Non-pigmented ciliary epithelial cell (primary cell): ENCODE measurements at places on chromosomes 7 and 10.

DNA sequence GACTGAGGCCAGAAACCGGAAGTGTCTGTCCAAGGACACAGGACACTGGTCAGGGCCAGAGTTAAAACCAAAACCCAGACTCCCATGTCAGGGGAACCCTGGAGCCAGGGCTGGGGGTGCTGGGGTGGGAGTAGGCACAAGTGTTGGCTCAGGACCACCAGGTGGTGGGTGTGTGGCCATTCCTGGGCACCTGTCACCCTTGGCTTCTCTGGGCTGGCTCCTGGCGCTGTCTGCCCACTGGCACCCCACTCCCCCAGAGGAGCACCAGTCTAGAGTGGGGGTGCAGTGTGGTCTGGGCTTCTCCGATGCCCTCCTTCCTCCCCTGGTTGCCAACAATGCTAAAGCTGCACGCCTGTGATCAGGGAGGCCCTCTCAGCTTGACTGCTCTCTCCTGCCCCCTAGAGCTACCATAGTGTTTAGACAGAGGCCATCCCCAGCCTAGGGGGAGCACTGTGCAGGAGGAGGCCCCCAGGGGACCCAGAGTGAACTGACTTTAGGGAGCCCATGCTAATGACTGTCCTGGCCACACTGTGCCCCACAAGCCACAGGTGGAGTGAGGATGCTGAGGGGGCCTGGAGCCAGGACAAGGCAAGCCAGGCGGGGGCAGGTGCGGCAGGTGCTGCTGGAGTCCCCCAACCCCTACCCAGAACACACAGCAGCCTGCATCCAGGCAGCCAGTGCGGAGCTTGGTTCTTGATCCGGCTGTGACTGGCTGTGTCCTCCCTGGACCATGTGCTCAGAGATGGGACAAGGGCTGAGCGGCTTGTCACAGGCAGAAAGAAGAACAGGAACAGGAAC is 11.0 kb downstream of the RASGEF1A start:
- no peak for DNase-seq

- no peak for DNase-seq
Observed at GRCh38 chr10:62710182-62710581, 94.3 kb upstream of the ADO start.

DNA sequence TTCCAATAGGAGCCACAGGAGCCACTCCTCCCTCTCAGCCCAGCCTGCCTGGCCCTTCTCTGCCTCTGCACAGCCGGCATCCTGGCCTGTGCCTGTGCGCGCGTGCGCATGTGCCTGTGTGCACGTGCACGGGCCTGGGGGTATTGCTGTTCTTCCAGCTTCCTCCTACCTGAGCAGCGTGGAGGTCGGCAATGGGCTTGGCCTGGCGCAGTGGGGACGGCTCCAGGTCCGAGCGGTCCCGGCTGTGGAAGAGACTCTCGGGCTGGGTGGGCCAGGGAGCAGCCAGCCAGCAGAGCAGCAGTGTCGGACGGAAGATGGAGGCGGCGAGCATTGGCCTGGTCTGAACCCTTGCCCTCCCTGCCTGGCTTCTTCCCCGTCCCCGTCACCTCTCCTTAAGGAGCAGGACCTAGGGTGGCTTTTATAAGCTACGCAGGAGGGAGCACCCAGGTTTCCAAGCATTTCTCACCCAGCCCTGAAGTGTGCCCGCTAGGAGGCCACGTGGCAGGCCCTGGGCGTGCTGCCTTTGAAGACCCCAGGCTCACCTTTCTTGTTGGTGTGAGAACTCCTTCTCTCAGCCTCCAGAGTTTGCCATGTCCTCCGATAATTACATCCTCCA is at the start of gene MMP21:
Gene MMP21, minus strand, starts transcription at position 331 of the 616 bp plus-strand sequence. Its CDS starts 0 bp downstream, at position 331.
- no peak for DNase-seq

DNA sequence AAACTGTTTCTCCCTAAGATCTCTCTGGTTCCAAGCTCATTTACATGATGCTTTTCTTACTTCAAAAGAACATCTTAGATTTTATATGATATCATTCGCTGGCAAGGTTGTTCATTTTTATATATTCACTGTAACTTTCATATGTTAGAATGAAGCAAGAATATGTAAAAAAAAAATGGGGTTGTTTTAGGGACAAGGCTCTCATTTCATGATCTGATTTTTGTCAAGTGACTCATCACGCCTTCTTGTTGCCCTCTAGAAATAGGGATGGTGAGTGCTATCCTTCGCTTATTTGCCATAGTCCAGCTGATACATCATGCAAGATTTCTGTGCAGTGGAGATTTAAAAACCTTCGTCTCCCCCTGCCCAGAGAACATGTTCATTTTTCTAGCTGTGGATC is 14.0 kb upstream of the CELF2 start:
- DNase-seq, result no peak

DNA sequence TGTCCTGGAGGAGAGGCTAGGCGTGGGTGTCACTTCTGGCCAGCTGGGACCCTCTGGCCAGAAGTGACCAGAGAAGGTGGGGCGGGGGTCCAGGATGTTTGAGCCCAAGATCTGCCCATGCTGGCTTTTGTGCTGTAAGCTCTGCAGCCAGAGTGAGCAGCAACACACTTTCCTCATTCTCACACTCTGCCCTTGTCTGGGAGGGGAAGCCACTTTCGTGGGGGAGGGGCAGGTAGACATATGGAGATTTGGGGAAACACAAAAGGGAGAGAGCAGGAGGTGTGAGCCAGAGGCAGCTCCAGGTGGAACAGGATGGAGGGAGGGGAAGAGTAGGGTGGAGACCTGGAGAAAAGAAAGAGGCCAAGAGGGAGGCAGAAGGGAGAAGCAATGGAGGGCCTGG is 31.5 kb upstream of the ADCYAP1R1 start:
- no peak for DNase-seq

GRCh38 chr7:37150180-37150579 is 298.5 kb downstream of the ELMO1 start:
- DNase-seq, result no peak

GRCh38 chr7:42237811-42238541 is 967 bp upstream of the GLI3 start:
- no peak for DNase-seq

DNA sequence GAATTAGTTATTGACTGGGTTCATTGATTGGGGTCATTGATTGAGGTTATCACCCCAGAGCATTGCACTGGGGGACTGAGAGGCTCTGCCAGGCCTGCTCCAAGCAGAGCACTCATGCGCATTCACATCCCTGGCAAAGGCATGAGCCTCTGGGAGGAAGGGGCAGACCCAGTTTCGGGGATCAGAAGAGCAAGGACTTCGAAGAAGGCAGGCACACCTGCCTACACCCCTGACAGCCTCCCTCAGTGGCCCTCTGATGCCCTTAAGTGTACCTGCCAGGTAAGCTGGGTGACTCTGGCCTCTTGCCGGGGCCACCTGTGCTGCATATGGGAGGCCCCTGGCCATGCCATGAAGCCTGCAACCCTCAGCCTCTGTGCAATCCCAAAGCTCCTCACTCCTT is 181.1 kb downstream of the PTPN20 start:
- DNase-seq, result no peak

GRCh38 chr10:29245476-29245875 is 43.4 kb upstream of the LYZL1 start:
- DNase-seq, result no peak

DNA sequence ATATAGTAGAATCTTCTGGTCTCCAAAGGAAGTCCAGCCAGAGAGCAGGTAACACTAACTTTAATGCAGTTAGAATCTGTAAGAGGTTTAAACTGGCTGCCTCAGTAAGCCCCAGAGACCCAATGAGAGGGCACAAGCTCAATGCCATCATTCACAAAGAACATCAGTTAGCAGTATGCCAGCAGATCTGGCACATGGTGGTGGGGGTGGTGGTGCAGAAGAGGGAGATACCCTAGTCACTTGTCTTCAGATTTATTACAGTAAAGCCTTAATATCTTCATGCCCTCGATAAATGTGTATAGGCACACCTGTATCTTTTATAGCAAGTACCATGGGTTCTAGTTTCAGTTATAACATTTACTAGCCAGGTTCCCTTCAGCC is 86.2 kb downstream of the SORBS1 start:
- DNase-seq, result no peak

- DNase-seq, result no peak
Observed at GRCh38 chr7:32158751-32159745, 88.8 kb upstream of the PDE1C start.

GRCh38 chr7:64184376-64184775 is 22.6 kb upstream of the ZNF735 start:
- DNase-seq, result no peak

DNA sequence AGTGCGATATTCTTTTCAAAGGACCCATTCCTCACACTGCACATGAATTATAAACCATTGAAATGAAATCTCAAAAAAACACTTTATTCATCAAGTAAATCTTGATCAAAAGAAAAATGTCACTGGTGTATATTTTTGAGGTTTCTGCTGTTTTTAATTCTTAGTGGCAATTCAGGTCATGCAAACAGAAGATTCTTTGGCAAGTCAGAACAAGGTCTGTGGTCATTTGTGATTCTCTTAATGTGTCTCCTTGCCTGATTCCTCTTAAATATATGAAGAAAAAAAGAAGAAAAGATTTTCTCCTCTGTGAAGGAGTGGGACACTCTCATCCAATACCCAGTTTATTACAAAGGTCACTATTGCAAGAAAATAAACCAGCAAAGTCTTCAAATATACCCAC is 308.2 kb upstream of the BMPER start:
- no peak for DNase-seq

DNA sequence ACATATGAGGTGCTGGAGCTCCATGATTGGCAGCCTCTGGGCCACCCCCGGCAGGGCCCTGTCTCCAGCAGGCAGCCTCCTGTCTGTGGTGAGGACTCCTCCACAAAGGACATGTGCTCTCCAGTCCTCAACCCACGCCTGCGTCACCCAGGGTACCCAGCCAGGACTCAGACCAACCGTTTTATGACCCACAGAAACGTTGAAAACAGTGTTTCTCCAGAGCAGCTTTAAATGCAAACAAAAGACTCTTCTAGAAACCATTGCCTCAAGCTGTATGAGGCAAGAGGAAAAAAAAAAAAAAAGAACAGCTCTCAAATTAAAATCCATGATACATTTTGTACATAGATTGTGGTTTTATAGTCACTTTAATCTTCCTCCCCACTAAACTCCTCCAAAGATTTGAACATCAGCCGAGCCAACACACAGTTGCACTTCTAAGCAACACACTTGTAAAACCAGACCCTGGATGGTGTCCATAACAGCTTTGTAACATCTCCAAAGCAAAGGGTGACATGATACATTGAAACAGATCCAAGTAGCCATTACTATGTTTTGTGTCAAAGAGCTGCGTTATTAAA is 175.0 kb upstream of the LYZL2 start:
- DNase-seq, result no peak

DNA sequence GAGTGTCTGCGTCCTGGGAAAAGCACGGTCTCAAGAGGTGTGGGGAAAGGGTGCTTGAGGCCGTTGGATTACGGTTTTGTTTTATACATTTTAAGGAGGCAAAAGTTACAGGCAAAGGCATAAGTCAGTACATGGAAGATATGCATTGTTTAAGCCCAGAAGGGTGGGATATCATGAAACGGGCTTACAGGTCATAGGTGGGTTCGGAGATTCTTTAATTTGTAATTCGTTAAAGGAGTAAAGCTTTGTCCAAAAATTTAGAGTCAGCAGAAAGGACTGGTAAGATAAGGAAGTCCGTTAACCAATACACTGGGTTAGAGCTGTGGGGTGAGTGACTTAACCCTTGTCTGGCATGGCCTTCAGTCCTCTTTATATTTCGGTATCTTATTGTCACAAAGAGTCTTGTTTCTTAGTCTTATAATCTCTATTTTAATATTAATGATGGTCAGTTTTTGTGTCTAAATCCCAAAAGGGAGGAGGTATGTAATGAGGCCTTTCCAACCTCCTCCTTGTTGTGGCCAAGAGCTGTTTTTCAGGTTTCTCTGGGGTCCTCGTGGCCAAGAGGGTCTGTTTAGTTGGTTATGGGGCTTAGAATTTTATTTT is 12.7 kb downstream of the TSPAN14 start:
- DNase-seq, result no peak

DNA sequence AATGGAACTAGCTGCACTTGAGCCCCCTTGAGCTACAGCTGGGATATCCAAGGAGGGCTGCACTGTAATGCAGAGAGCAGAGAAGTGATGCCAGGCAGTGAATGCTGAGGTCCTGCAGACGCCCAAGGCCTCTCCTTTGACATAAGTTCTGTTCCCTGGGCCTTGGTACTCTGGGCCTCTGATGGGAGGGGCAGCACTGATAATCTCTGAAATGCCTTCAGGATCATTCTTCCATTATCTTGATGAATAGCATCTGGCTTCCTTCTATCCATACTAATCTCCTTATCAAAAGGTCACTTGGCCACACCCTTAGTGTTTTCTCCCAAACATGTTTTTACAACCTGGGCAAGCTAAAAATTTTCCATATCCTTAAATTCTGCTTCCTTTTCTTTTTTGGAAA is 6.9 kb downstream of the GRB10 start:
- no peak for DNase-seq

- DNase-seq, result peak; percentile 5
Observed at GRCh38 chr7:118872568-118872967, 648.1 kb downstream of the ANKRD7 start.

GRCh38 chr7:6168477-6168868 is 104.0 kb downstream of the CYTH3 start:
- no peak for DNase-seq

- no peak for DNase-seq
Observed at GRCh38 chr10:2870654-2871053, 196.7 kb upstream of the PFKP start.

GRCh38 chr7:44151956-44152355 is 10.8 kb upstream of the MYL7 start:
- DNase-seq, result no peak

DNA sequence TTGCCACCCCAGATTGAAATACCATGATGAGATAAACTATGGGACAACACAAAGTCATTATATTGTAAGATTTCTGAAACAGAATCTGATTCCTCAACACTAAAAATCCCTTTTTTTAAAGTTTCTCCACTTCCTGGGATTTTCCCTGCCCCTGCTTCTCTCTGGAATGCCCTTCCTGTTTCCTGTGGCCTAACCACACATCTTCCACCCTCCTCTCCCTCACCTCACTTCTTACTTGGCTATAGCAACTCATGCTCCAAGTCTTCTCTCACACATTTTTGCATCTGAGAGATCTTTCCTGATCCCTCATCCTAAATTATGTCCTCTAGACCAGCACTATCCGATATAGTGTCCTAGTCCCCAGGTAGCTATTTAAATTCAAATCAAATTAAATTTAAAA is 4.1 kb upstream of the RELN start:
- DNase-seq, result no peak

GRCh38 chr10:7085913-7086589 is 324.8 kb downstream of the SFMBT2 start:
- no peak for DNase-seq

- no peak for DNase-seq
Observed at GRCh38 chr7:42448901-42449300, 211.9 kb upstream of the GLI3 start.

GRCh38 chr10:124050021-124051015 is 43.1 kb downstream of the CHST15 start:
- no peak for DNase-seq
